CD4-positive, alpha-beta T cell treated with Interleukin-17A for 4 hours (primary cell): ENCODE measurements at places on chromosomes 3 and 15.

- no peak for DNase-seq
Measured at GRCh38 chr3:195188426-195188927, 82.5 kb downstream of the XXYLT1 start.

DNA sequence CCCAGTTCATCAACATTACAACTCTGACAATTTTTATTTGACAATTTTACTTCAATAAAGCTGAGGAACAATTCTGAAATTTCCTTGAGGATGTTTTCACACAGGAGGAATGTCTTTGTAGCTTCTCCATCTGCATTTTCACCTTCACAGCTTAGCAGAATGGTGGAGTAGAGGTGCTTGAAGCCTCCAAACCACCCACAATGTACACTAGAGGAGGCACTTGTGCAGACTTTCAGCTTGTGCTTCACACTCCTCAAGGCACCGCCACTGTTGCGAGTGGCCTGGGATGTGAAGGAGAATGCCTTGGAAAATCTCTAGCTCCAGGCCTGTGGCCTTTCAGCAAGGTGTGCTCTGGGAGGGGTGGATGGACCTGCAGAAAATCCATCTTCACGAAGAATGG, 181.9 kb downstream of the EPHB1 start:
- DNase-seq, result no peak

GRCh38 chr3:52408466-52408865, 36.4 kb downstream of the SEMA3G start:
- no peak for DNase-seq

GRCh38 chr3:177034832-177035475, 162.3 kb downstream of the TBL1XR1 start:
- DNase-seq, result no peak

DNA sequence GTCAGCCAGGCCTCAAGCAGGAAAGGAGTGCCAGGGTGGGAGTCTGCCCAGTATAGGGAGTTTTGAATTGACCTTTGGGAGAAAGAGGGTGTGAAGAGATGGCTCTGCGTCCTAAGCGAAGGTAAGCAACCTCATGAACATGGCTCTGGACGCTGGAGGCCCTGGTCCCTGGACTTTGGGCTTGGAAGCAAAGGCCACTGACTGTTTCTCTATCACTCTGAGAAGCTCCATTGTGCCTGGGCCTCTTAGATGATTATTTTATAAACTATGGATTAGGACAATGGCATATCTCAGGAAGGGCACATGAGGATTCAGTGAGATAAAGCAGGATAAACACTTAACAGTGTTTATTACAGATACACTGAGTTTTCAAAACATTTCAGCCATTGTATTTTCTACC, 59.0 kb downstream of the SUCLG2 start:
- no peak for DNase-seq

DNA sequence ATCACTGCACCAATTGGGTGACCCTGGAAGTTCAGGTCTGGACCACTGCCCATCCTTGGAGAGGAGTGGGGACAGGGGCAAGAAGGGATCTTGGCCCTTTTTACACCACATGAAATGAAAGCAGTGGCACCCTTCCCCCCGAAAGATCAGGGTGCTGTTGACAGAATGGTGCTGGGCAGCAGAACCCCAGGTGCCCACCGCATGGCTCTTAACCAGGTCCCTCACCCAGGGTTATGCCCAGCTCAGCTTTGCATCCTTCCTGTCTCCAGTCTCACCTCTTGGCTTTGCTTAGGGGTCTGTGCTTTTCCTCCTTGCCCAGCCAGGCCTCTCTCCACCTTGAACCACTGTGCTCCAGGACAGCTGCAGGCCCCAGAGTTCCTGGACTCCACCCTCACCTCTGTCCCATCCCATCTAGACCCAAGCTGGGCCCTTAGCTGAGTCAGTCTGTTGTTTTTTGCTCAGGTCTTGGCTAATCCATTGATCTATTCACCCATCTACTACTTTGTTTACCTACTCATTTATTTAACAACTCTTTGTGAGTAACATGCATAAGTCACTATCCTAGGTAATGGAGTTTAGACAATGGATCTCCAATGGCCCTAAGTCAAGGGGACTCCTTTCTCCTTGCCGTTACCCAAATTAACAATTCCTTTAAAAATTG, 77.1 kb upstream of the PRR23E start:
- DNase-seq, result no peak

DNA sequence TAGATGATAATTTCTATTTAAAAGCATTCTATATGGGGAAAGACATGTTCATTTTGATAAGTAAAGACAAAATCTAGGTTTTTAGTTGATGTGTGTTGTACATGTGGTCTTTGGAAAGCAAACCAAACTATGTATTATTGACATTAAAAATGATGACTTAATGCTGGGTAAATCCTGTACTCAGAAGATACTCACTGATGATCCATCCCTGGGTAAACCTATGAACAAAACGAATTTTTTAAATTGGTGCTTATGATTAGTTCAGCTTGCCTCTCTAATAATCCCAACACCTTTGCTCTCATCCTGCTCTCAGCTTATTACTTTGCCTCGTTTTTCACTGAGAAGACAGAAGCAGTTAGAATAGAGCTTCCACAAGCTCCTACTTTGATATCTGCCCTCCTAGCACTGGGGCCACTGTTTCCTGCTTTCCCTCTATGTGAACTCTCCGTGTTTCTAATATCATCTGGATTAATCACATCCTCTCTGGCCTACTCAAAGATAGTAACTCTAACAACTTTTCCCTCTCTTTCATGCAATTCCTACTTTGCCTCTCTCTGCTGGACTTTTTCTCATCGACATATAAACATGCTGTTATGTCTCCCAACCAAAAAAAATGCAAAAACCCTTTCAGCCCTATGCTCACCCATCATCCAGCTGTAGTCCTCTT, 29.3 kb downstream of the RARRES1 start:
- no peak for DNase-seq

- no peak for DNase-seq
Measured at GRCh38 chr3:115084686-115085085, 62.4 kb downstream of the ZBTB20 start.

DNA sequence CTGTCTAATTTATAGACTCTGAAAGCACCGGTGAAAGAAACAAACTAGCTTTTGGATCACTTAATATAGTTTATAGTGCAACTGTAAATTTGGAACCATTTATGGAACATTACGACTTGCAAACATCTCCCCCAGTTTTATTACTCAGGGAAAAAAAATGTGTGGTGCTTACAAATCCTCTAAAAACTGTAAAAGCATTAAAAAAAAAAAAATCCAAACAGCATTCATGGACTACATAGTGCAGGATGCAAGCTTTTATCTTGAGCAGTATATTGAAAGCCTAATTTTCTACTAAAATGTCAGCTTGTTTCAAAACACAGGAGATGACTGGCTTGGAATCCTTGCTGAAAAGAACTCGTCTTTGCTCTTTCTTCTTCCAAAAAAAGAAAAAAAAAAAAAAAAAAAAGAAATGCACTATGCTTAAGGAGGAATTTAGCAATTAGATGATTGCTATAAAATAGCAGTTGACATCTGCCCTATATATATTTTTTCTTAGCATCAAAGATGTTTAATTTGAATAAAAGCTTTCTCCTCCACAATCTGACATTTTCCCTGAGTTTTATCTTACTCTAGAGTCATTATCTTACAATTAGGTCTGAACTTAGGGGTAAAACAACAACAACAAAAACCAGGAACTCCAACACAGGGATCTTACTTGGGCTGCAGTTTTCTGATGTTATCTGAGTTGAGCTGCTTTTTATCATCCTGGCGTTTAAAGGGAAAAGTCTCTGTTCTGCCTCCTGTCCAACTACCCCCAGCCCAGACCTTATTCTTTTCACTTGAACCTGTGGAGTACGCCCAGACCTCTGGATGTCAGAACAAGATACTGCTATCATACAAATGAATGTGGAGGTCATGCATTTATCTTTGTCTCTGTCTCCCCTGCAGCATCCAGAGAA, 62.6 kb upstream of the PDZRN3 start:
- no peak for DNase-seq

- DNase-seq, result peak; percentile 82
Measured at GRCh38 chr15:68783226-68784058, 37.3 kb downstream of the ANP32A start.

GRCh38 chr15:86629409-86630356, 550.0 kb downstream of the AGBL1 start:
- no peak for DNase-seq

GRCh38 chr3:25493246-25493645, 65.2 kb downstream of the RARB start:
- no peak for DNase-seq

- DNase-seq, result no peak
Measured at GRCh38 chr3:104549099-104549714, 817.5 kb upstream of the ALCAM start.

GRCh38 chr3:63945558-63946096, 33.4 kb upstream of the SCAANT1 start:
- DNase-seq, result no peak

GRCh38 chr3:39056151-39056550, 4.3 kb downstream of the WDR48 start:
- DNase-seq, result no peak

DNA sequence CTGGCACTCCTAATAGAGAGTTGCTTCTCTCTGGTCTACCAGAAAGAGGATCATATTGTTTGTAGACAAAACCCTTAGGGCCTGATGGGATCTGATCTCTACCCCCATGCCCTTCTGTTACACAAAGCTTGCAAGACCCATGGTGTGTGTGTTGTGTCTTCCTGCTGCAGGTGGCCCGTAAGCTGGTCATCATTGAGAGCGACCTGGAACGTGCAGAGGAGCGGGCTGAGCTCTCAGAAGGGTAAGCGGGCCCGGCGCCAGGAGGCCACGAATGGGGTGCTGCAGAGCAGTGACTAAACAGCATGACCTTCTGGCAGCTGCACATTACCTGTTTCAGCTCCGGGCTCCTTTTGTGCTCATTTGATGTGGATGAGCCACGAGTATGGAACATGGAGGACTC, 18.2 kb downstream of the TPM1 start:
- no peak for DNase-seq

DNA sequence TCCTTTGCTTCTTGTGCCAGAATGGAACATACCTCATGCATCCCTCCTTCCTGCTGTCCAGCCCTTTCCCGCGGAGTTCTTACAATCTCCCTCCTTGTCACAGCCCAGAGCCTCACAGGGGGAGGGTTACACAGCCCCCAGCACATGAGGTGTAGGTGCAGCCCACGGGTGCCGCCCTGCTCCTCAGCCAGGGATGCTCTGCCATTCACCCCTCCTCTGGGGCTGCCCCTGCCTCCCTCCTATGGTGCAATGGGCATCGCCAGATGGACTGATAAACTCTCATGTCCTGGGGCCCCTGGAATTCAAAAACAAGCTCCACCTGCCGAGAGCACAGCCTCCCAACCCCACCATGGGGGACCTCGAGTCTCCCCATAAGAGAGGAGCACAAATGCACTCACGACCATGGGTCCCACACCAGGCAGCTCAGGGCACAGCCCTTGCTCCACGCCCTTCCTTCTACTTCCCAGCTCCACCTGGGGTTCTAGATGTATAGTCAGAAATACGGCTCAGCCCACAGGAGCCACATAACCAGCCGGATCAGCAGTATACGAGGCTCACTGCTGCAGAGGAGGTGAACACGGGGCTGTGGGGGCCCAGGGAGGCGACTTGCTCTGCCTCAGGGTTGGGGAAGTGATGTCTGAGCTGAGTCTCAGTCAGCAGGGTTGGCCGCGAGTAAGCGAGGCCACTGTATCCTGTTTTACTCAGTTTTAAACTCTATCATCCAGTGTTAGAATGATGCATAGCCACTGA, 269.7 kb upstream of the LYSMD4 start:
- DNase-seq, result no peak

- DNase-seq, result no peak
Measured at GRCh38 chr15:25065876-25066275, 111.1 kb downstream of the SNRPN start.

- peak; percentile 16 for DNase-seq
Measured at GRCh38 chr3:107942244-107942643, 148.6 kb downstream of the CD47 start.

DNA sequence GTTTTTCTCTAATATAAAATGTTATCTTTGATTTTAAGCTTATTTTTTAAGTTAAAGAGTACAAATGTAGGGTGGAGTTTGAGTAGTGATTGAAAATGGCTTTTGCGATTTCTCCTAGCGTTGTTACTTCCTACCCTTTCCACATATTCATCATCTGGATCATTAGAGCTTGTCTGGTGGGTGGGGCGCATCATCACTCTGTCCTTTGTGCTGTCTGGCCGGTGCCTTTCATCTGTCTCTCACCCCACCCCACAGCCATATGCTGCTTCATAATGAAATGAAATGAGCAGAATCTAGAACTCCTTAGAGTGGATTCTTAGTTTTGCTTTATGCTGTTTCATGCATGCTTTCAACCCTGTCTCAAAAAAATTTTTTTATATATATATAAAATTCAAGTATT, 44.3 kb downstream of the ATP1B3 start:
- no peak for DNase-seq

DNA sequence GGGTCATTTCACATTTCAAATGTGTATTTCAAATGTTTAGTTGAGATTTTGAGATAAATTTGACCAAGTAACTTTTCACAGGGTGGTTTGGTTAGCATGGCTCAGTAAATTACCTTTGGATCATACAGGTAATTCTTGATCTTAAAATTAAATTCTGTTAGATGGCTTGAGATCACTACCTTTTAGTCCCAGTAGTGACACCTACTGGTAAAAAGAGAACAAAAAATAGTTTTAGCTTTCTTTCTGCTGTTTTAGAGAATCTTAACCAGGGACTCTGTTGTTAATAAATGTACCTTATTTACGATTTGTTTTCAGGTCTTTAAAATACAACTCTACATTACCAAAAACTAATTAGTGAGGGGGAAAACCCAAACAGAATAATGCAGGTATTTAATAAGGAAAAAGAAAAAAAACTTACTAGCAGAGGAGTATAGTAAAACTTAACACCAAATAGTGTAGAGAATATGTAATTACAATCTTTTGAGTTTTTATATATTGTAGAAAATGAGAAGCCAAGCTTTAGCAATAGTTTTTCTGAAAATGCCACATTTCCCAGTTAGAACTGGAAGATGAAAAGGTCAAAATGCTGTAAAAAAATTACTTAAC, 620.3 kb upstream of the AGTR1 start:
- no peak for DNase-seq

- DNase-seq, result no peak
Measured at GRCh38 chr3:145183261-145183660, 977.7 kb downstream of the PLOD2 start.

DNA sequence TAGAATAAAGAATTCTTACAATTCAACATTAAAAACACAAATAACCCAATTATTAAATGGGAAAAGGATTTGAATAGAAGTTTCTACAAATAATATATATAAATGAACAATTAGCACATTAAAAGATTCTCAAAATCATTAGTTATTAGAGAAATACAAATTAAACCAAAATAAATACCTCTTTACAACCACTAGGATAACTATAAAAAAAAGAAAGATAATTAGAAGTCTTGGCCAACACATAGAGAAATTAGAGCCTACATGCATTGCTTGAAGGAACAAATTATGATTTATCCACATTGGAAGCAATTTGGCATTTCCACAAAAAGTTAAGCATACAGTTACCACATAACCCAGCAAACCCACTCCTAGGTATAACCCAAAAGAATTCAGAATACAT, 502.3 kb upstream of the UBE2E2 start:
- DNase-seq, result no peak

GRCh38 chr15:32704395-32704981, 13.3 kb upstream of the GREM1 start:
- DNase-seq, result no peak
